Lung (tissue), 17 donors: ENCODE measurements at places on chromosomes 6 and 20.

- DNase-seq = no peak
Measured at GRCh38 chr6:46923476-46923875, 1.7 kb upstream of the ADGRF5 start.

DNA sequence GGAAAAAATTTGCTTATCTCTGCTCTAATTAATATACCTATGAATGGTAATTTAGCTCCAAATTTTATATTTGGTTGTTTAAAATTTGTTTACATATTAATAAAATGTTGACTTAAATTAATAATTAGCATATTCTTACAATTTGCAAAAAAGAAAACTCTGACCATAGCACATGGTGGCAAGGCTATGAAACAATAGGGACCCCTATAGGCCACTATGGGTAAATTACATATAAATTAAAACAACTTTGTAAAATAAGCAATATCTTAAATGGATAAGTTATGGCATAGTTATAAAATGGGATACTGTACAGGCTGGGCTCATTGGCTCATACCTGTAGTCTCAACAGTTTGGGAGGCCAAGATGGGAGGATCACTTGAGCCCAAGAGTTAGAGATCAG is 76.0 kb downstream of the MKKS start:
- DNase-seq = no peak

- DNase-seq = no peak
Measured at GRCh38 chr6:157710604-157711003, 112.4 kb upstream of the SNX9 start.

- peak; percentile 40 for DNase-seq
Measured at GRCh38 chr20:9119776-9120175, 50.9 kb downstream of the PLCB4 start.

GRCh38 chr20:19493794-19494495 is 264.1 kb upstream of the RIN2 start:
- peak; percentile 5 for DNase-seq
